A549 treated with GW870086 at 1 μM for 4 hours (cell line): ENCODE measurements at places on chromosomes 5 and 9. TPM values are rescaled to one million over a fixed set of nuclear protein-coding genes. Genes with fewer than 3 reads are reported as not detected.

Gene ARSB
- 7.9 to 9.9 TPM (median 9.1 TPM) in 5 replicates for total RNA-seq

Gene OTP
- total RNA-seq: 0.06 to 0.13 TPM (median 0.09 TPM) in 4 of 5 replicates, not detected in the other

Gene CSF2
- 0.42 to 0.93 TPM (median 0.53 TPM) in 5 replicates for total RNA-seq

Gene CRB2
- 0.06 to 0.18 TPM (median 0.09 TPM) in 5 replicates for total RNA-seq

Gene SPAAR
- total RNA-seq: 0.10 TPM in 1 of 5 replicates, not detected in the others

Gene TNFSF8
- not detected in 5 replicates for total RNA-seq

Gene ANXA1
- 1,021 to 1,249 TPM (median 1,192 TPM) in 5 replicates for total RNA-seq

Gene HEMGN
- not detected in 5 replicates for total RNA-seq

Gene BHMT
- total RNA-seq: 0.13 TPM in 1 of 5 replicates, not detected in the others

Gene VAV2
- total RNA-seq: 34.1 to 43.9 TPM (median 39.8 TPM) in 5 replicates

Gene FBP1
- not detected in 5 replicates for total RNA-seq

Gene LHX6
- total RNA-seq: 0.85 to 1.5 TPM (median 1.1 TPM) in 5 replicates

Gene DMGDH
- total RNA-seq: 0.58 TPM in 1 of 5 replicates, not detected in the others

Gene SLCO6A1
- not detected in 5 replicates for total RNA-seq

Gene DIRAS2
- total RNA-seq: not detected in 5 replicates

Gene DRD1
- total RNA-seq: 0.13 to 0.23 TPM (median 0.17 TPM) in 5 replicates

Gene NR6A1
- total RNA-seq: 1.4 to 2.2 TPM (median 1.8 TPM) in 5 replicates

Gene SPATA31A1
- total RNA-seq: not detected in 5 replicates

Gene EDIL3
- total RNA-seq: 0.10 to 0.65 TPM (median 0.22 TPM) in 5 replicates

Gene TDRD7
- total RNA-seq: 9.8 to 13.5 TPM (median 12.9 TPM) in 5 replicates

Gene DPYSL3
- total RNA-seq: 19.4 to 27.1 TPM (median 22.8 TPM) in 5 replicates

Gene NSUN2
- total RNA-seq: 88.2 to 102 TPM (median 96.6 TPM) in 5 replicates

Gene SMC2
- 17.5 to 25.4 TPM (median 22.8 TPM) in 5 replicates for total RNA-seq

Gene HRCT1
- total RNA-seq: 0.16 to 0.32 TPM (median 0.28 TPM) in 5 replicates

Gene SPINK7
- not detected in 5 replicates for total RNA-seq

Gene ALDOB
- not detected in 5 replicates for total RNA-seq

Gene INSL6
- total RNA-seq: not detected in 5 replicates

Gene CCDC192
- not detected in 5 replicates for total RNA-seq

Gene GRM6
- total RNA-seq: not detected in 5 replicates
